ENCODE measurements at places on chromosomes 2 and 18. TPM values are rescaled to one million over a fixed set of nuclear protein-coding genes. Genes with fewer than 3 reads are reported as not detected.

The MEMO1 gene
- total RNA-seq, result 66.7 TPM

The ZNF521 gene
- not detected for total RNA-seq

The NPPC gene
- total RNA-seq, result not detected

The TNFAIP6 gene
- total RNA-seq, result 123 TPM

The DES gene
- total RNA-seq, result not detected

DNA sequence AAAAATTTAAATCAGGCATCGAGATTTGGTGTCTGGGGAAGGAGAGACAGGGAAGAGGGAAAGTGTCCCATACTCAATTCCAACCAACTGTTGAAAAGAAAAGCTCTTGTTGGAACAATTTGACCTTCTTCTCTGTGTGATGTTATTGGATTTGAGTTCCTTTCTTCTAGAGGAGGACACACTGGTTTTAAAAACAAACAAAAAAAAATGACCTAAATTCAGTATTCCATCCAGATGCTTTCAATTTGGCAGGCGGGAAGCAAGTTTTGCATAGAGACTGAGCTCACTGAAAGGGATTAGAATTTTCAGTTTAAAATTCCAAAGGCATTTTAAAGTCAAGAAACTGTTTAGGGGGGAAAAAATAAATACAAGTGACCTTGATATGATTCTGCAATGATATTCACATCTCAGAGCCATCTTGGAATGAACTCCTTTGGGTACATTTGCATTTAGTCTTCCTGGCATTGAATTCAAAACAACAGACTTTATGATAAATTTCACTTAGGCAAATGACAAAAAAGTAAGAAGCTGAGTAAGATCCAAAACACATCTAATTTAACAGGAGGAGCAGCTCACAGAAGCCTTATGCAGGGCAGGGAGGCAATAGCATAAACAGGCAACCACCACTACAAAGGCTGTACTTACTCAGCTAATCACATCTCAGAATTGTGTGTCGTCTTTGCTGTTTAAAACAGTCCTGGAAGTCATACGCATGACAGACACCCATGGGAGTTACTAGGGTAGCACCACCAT lies 126.8 kb downstream of the CDH20 start:
- H3K27ac ChIP-seq, result no peak overlapping the region
- H3K4me1 ChIP-seq, result no peaks in the 10 kb centered on the region
- H3K36me3 ChIP-seq, result no peaks in the 10 kb centered on the region
- no peak for DNase-seq

GRCh38 chr18:64986906-64987495 lies 763.8 kb upstream of the CDH7 start:
- no peaks in the 10 kb centered on the region for H3K4me1 ChIP-seq
- no peaks in the 10 kb centered on the region for H3K36me3 ChIP-seq
- no peak for DNase-seq

DNA sequence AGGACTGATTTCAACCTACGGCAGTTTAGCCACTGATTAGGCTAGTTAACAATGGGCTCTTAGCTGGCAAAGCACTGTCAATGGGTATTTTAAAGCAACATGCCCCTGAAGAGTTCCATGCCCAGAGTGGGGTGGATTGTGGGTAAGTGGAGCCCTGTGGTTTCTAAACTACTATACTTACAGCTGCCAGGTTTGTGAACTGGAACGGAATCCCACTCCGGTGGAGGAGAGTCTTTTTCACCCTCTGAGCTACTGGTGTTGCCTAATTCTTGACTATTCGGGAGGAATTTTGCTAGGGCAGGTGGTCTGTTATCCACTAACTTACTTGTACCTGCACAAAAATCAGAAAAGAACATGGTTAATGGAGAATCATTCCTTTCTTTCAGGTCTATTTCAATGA lies 52.6 kb downstream of the ZAP70 start:
- H3K4me3 ChIP-seq, result no peak overlapping the region
- H3K27me3 ChIP-seq, result no peaks in the 10 kb centered on the region
- no peaks in the 10 kb centered on the region for H3K36me3 ChIP-seq
- H3K4me1 ChIP-seq, result no peaks in the 10 kb centered on the region
- DNase-seq, result no peak

- no peak overlapping the region for H3K27ac ChIP-seq
- no peaks in the 10 kb centered on the region for H3K36me3 ChIP-seq
- H3K4me1 ChIP-seq, result no peaks in the 10 kb centered on the region
- no peaks in the 10 kb centered on the region for H3K27me3 ChIP-seq
- no peak for DNase-seq
- H3K4me3 ChIP-seq, result no peak overlapping the region
Observed at GRCh38 chr18:21064347-21064746, 47.3 kb downstream of the ROCK1 start.

- no peak for DNase-seq
- no peaks in the 10 kb centered on the region for H3K36me3 ChIP-seq
- H3K27ac ChIP-seq, result no peak overlapping the region
- H3K4me1 ChIP-seq, result peaks cover 10% of the 10 kb centered on the region
- H3K27me3 ChIP-seq, result no peaks in the 10 kb centered on the region
Observed at GRCh38 chr2:20184067-20184938, 40.6 kb downstream of the SDC1 start.

DNA sequence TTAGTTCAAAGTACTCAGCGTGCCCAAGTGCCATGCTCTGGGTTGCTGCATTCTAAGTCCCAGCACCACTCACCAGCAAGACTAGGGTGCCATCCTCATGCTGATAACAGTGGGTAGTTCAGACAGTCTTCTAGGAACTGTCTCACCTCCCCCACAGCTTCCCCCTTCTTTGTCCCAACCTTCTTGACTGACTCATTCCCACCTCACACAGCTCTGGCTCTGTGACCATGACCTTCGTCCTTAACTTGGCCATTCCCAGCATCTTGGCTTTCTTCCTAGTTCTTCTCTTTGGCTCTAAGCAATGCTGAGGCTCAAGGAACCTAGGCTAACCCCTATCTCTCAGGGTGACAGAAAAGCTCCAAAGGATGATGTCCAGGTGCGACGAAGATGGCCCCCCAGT lies 20.0 kb upstream of the CXCR4 start:
- H3K36me3 ChIP-seq, result no peaks in the 10 kb centered on the region
- no peak overlapping the region for H3K4me3 ChIP-seq
- DNase-seq, result no peak
- H3K4me1 ChIP-seq, result peaks cover 4% of the 10 kb centered on the region
- peaks cover 11% of the 10 kb centered on the region for H3K27me3 ChIP-seq

DNA sequence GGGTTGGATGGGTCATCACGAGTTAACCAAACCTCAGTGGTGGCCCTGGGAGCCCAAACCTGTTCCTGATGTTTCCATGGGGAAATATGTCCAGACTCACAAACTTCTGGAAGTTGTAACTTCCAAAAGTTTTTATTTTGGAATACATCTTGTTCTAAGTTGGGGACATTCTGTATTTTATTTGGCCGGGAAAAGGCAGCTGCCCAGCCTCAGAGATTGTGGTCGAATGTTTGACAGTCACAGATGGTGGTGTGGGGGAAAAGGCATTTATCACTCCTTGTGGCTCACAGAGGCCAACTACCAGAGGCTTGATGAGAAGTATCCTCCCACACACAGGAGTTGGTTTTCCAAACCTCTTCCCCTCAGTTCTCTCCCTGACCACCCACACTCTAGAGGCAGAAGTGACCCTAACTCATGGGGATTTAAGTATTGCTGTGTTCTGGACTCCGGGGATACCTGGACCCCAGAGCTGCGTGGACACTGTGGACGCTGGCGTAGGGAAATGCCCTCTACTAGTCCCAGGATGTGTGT lies 124.7 kb upstream of the PPP1CB start:
- peaks cover 10% of the 10 kb centered on the region for H3K4me1 ChIP-seq
- DNase-seq, result no peak
- H3K27me3 ChIP-seq, result no peaks in the 10 kb centered on the region
- no peaks in the 10 kb centered on the region for H3K36me3 ChIP-seq

DNA sequence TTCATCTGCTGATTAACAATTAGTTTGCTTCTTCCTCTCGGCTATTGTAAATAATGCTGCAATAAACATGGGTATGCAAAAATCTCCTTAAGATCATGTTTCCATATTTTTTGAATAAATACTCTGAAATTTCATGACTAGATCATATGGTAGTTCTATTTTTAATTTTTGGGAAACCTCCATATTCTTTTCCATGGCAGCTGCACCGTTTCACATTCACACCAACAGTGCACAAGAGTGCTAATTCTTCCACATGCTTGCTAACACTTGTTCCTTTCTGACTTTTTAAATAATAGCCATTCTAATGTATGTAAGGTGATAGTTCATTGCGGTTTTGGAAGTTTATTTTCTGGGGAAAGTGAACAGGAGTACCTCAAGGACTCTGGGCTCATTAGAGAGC lies 52.6 kb upstream of the TACR1 start:
- no peak overlapping the region for H3K4me3 ChIP-seq
- H3K4me1 ChIP-seq, result no peaks in the 10 kb centered on the region
- H3K27me3 ChIP-seq, result no peaks in the 10 kb centered on the region
- no peak overlapping the region for H3K27ac ChIP-seq

- H3K4me1 ChIP-seq, result no peaks in the 10 kb centered on the region
- no peak overlapping the region for H3K27ac ChIP-seq
- H3K27me3 ChIP-seq, result no peaks in the 10 kb centered on the region
- H3K36me3 ChIP-seq, result no peaks in the 10 kb centered on the region
- H3K4me3 ChIP-seq, result peak overlapping the region; percentile 23
Observed at GRCh38 chr2:230827774-230828271, 36.9 kb upstream of the ITM2C start.

DNA sequence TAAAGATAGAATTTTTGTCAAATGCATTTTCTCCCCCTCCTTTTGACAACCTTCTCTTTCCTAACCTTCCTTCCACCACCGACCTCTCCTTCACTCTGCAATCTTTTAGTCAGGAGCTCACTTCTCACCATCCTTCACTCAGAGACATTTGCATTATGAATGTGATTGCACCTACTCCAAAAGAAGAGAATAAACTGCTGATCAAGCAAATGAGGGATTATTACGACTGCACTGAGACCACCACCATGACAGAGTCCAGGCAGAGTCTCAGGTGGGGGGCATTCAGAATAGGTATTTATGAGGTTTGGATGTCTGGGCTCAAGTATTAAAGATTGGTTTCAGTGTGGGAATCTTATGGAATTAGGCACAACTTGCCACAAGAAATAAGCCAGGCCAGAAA lies 483.9 kb downstream of the PTH2R start:
- no peak overlapping the region for H3K4me3 ChIP-seq
- no peak overlapping the region for H3K27ac ChIP-seq
- no peaks in the 10 kb centered on the region for H3K36me3 ChIP-seq
- no peaks in the 10 kb centered on the region for H3K27me3 ChIP-seq

DNA sequence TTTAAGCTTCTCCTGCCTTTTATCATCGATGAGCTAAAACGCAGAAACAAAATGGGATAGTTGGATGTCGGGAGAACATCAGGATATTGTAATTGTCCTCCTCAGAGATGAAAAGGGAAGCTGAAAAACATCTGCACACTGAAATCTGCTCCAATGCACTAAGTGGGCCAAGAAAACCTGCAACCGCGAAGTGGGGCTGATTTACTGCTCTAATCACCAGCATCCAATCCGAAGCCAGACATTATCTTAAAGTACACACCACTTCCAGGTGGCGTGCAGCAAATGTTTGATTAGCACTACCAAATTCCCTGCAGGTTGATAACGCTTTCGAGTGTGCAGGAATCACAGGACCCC lies 230.3 kb upstream of the SLC14A2 start:
- no peaks in the 10 kb centered on the region for H3K36me3 ChIP-seq
- no peaks in the 10 kb centered on the region for H3K4me1 ChIP-seq

DNA sequence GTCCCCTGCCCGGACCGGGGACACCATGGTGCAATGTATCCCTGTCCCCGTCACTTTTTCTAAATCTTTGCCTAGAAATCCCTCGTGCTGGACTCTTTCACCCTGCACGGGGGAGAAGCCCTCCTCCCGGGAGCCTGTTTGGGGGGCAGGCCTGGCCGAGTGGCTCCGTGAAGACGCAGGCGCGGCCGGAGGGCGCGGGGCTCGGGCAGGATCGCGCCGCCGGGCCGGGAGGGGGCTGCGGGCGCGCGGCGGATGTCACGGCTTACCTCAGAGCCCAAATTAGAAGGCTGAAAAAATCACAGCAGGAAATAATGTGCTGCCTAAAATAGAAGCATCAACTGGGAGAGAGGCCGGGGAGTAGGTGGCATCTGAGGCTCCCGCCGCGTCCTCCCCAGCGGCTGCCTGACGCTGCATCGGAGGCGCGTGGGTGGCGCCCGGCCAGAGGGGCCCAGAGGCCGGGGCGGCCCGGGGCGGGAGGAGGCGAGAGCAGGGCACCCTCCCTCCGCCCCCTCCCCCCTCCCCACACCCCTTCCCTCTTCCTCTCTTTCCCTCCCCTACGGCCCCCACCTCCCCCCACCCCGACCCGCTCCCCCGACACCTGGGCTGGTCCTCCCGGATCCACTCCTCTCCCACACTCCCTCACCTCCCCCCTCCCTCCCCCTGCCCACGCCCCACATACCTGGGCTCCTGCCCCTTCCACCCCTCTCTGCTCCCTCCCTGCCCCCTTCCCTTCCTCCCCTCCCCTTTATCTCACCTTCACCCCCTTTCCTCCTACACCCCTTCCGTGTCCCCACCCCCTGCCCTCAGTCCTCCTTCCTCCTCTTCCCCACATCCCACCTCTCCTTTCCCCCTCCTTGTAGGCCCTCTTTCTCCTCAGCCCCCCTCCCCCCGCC lies 51.9 kb downstream of the SLC4A1AP start:
- no peaks in the 10 kb centered on the region for H3K36me3 ChIP-seq
- H3K4me3 ChIP-seq, result peak overlapping the region; percentile 39
- H3K27ac ChIP-seq, result no peak overlapping the region
- H3K27me3 ChIP-seq, result no peaks in the 10 kb centered on the region
- peak; percentile 32 for DNase-seq
- H3K4me1 ChIP-seq, result no peaks in the 10 kb centered on the region

DNA sequence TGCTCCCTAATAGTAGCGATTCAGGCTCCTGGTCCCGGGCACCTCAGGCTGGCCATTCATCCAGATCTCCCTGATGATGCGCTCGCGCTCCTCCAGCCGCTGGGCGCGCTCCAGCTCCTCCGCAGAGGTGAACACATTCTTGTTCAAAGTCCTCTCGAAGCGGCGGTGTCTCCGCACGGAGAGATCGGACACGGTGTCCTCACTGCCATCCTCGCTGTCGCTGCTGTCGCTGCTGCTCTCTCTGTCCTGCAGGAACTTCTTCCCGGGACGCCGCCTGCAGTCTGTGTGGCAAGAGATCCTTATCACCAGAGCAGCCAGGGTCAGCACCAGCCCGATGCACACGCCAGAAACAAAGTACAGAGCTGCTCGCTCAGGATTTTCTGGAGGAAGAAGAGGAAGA lies 67.5 kb downstream of the EVA1A start:
- H3K4me3 ChIP-seq, result no peak overlapping the region
- H3K4me1 ChIP-seq, result no peaks in the 10 kb centered on the region
- no peak for DNase-seq
- no peaks in the 10 kb centered on the region for H3K27me3 ChIP-seq
